Pancreas (tissue), 10 donors: ENCODE measurements at places on chromosomes 4 and X. TPM values are rescaled to one million over a fixed set of nuclear protein-coding genes. Genes with fewer than 3 reads are reported as not detected.

TAF7L gene
- total RNA-seq = not detected

ZNF630 gene
- 2.9 TPM for total RNA-seq

C1QTNF7 gene
- total RNA-seq = 0.49 TPM

LRRC66 gene
- total RNA-seq = 0.08 TPM
